Purkinje cell (primary cell): ENCODE measurements at places on chromosomes 13 and 19. TPM values are rescaled to one million over a fixed set of nuclear protein-coding genes. Genes with fewer than 3 reads are reported as not detected.

The AZU1 gene
- polyA plus RNA-seq: not detected in 2 replicates

The CAPN12 gene
- 1.8 and 4.4 TPM in 2 replicates for polyA plus RNA-seq

The IGFL1 gene
- not detected in 2 replicates for polyA plus RNA-seq

The SULT2A1 gene
- polyA plus RNA-seq: not detected in 2 replicates

The OLFM4 gene
- 0.38 and 0.66 TPM in 2 replicates for polyA plus RNA-seq

The PPM1N gene
- polyA plus RNA-seq: 0.30 TPM in 1 of 2 replicates, not detected in the other

The ARHGAP33 gene
- 0.15 and 0.40 TPM in 2 replicates for polyA plus RNA-seq

The ADGRL1 gene
- polyA plus RNA-seq: 1.1 and 2.4 TPM in 2 replicates

The ZNF581 gene
- polyA plus RNA-seq: 0.74 and 4.1 TPM in 2 replicates

The PEG3 gene
- polyA plus RNA-seq: 78.4 and 112 TPM in 2 replicates

The S1PR4 gene
- not detected in 2 replicates for polyA plus RNA-seq

The NAPA gene
- 72.5 and 109 TPM in 2 replicates for polyA plus RNA-seq

The TMPRSS9 gene
- not detected in 2 replicates for polyA plus RNA-seq

The WTIP gene
- polyA plus RNA-seq: not detected in 2 replicates

The PLPP2 gene
- not detected in 2 replicates for polyA plus RNA-seq

The CYP2B6 gene
- not detected in 2 replicates for polyA plus RNA-seq

The MEDAG gene
- 0.29 and 1.1 TPM in 2 replicates for polyA plus RNA-seq

The PCDH8 gene
- not detected in 2 replicates for polyA plus RNA-seq

The CKAP2 gene
- polyA plus RNA-seq: 38.4 and 43.4 TPM in 2 replicates

The DNAJC3 gene
- polyA plus RNA-seq: 40.4 and 42.0 TPM in 2 replicates

The PRSS57 gene
- polyA plus RNA-seq: not detected in 2 replicates

The FUT6 gene
- not detected in 2 replicates for polyA plus RNA-seq
